ENCODE measurements at places on chromosomes 5 and 9.
A peak's percentile ranks its signal among the peaks of the same experiment; 100 is the strongest.

DNA sequence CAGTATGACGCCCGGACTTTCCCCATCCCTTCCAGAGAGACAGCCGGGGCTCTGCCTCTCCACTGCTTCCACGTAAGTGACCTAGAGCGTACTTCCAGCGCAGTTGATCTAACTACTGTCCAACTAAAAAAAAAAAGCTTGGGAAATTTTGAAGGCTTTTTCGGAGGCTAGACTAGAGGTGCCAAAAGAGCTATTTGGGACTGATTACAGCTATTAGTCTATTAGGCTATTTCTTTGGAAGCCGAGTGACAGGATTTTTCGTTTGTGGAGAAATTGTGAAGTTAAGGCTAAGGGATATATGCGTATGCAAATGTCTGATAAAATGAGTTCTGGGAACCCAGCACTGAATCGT, 1.5 kb downstream of the CCNO start:
- no peak for DNase-seq

GRCh38 chr5:94969174-94969573, 315.7 kb downstream of the MCTP1 start:
- no peak for DNase-seq

GRCh38 chr5:18375641-18376040, 741.4 kb downstream of the TAF11L14 start:
- DNase-seq, result peak; percentile 10

- no peak for DNase-seq
These were observed 191.3 kb upstream of the PRDM9 start for GRCh38 chr5:23316060-23316591.

DNA sequence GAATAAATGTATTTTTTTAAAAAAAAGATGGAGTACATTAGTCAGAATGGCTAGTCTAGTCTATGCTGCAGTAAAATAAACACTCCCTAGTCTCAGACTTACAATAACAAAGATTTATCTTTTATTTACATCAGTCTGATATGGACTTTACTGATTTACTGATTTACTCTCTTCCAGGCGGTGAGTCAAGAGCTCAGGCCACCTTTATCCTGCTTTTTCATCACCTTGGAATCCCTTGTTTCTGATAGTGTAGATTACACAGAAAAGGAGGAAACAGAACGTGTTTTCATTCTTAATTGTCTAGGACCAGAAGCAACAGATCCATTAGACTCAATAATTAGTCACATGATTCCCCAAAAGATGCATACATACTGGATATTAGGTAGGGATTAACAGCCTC, 290.1 kb upstream of the TRPC7 start:
- no peak for DNase-seq

GRCh38 chr9:112069318-112070169, 105.6 kb downstream of the SUSD1 start:
- peak; percentile 31 for DNase-seq

DNA sequence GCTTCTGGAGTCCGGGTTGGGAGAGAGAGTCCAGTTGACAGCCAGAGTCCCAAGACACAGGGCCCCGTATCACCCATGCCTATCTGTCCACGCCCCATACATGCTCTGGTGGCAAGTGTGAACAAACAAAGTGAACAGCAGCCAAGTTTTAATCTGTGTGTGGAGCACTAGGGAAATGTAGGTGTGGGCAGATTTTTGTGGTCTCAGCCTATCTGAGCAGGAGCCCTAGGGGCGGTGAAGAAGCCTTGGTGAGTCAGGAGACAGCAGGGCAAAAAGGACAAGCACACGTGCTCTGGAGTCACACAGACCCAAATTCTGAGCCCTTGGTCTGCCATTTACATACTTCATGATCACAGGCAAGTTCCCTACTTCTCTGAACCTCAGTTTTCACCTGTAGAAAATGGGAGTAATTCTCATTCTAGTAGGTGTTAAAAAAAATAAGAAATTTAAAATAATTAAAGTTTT, 23.2 kb downstream of the EGR1 start:
- DNase-seq, result no peak

DNA sequence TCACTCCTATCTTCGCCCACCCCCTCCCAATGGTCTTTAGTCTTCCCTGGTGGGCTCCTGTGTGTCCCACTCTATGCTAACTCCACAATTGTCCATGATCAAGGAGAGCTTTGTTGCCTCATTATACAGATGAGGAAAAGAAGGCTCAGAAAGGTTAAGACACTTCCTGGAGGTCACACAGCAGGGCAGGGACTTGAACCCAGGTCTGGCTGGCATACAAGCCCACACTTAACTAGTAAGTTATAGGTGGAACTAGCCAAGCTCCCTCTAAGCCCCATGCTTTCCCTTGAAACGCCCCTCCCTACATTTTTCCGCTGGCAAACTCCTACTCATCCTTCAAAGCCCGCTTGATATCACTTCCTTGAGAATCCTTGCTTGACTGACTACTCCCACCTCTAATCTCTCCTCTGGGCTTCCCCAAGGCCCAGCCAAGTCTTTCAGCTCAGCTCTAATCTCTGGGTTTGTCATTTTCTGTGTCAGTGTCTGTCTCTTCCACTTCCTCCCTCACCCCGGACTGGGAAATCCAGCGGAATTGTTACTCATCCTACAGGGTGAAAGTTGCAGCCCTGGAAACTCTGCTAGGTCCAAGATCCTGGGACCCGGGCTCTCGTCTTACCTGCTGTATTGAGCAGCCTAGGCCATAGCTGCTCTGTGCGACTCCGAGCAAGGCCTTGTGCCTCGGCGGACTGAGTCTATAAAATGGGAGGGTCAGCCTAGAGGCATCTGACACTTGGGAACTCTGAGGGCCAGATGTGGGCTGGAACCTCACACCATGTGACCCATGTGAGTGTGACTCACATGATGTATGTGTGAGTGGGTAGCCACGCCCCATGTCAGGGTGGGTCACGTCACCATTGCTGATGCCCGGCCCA, 144.5 kb downstream of the GAPVD1 start:
- no peak for DNase-seq

- DNase-seq, result no peak
These were observed 10.0 kb upstream of the MYORG start for GRCh38 chr9:34386656-34387055.

GRCh38 chr5:9456435-9457042, 89.3 kb downstream of the SEMA5A start:
- DNase-seq, result no peak

- no peak for DNase-seq
These were observed 87.1 kb upstream of the ELL2 start for GRCh38 chr5:96048763-96049162.

DNA sequence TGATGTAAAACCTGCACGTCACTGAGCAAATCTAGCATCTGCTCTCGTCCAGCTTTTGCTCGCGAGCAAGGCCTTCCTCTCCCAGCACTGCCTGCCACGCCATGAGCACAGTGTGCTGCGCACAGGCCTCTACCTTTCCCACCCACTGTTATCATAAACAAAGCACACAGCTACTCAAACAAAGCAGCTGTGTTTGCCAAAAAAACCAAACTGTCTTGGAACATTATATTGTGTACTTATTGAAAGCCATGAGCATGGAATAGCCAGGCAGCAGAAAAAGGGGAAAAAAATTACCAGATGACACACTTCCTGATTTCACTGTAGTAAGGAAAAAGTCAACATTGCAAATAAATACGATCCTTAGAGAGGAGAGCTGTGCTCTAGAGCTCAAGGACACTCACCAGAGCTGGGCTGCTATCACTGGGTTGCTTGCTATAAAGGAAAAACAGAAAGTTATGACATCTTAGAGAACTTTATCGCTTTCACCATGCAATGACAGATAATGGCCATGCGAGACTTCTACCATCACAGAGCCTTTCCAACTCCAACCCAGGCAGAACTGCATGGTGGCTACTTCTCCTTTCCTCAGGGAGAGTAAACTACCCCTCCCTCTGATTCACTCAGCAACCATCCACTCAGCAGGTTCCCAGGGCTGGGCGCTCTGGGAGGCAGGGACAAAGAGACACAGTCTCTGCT, 69.6 kb downstream of the EPB41L4B start:
- DNase-seq, result no peak

GRCh38 chr5:109676920-109677319, 12.8 kb upstream of the MAN2A1 start:
- DNase-seq, result no peak

DNA sequence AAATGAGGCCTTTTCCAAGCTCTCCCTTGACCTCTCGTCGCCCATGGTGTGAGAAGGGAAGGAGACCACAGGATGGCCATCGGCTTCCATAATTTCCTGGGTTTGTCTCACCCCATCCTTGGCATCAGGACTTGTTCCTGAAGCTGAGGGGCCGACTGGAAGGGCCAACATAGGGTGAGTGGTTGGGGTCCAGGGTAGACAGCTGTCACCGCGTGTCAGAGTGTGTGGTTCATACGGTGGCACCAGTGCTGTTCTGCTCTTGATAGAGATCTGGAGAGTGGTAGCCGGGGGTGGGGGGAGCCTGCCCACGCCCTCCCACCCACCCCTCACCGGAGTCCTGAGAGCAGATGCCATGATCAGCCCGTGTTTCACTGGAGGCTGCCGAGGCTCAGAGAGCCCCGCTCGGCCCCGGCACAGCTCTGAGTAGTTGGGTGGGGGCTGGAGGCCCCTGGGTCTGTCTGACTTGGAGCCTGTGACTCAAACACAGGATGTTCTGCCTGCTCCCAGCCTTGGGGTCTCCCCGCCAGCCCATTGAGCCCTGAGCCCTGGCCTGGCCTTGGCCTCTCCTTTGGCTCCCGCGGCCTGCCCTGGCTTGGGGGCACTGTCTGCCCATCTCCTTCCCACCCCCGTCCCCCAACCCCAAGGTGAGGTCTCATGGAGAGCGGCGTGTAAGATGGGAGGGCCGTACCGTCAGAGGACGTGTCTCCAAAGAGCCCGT, 53.1 kb upstream of the IER5L start:
- DNase-seq, result no peak

DNA sequence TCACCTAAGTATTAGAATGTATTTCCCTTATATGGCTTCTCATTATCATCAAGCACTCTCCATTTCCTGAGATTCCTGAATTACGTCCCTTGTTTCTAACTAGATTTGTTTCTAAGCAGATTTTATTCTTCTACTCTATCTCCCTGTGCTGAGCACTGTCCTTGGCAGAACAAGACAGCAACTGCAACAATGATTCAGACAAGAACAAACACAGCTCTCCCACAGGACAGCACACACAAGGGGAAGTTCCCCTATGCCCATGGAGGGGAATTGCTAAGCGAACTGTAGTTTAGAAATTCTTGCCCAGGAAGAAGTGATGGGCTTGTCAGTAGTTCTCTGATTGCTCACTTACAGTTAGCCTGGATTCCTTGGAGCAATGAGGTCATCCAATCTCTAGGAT, 759.9 kb downstream of the DTWD2 start:
- no peak for DNase-seq

DNA sequence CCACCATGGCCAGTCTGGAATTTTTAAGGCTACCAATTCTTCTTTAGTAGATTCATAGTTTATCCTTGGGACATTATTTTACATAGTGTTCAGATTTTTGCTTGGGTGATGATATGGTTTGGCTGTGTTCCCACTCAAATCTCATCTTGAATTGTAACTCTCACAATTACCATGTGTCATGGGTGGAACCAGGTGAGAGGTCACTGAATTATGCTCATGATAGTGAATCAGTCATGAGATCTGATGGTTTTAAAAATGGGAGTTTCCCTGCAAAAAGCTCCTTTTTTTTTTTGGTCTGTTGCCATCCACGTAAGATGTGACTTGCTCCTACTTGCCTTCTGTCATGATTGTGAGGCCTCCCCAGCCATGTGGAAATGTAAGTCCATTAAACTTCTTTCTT, 163.9 kb downstream of the GABRG2 start:
- no peak for DNase-seq

DNA sequence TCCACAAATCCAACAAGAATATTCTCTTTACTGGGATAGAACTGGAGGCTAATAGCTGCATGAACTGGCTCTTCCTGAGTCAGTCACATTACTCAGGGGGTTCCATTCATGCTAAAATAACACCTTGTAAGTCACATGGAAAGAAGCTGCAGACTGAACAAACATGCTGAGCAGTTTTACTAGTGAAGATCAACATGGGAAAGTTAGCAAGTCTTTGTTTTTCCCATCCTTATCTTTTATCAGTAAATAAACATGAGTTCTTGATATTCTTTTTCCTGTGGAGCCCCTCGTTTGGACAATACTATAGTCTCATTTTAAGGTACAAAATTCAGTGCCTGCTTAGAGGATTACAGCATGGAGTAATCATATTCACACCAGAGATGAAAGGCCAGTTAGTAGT, 43.7 kb upstream of the TEK start:
- no peak for DNase-seq

- DNase-seq, result no peak
These were observed 52.2 kb upstream of the TESK1 start for GRCh38 chr9:35552837-35553236.

GRCh38 chr9:94859891-94860290, 133.4 kb downstream of the AOPEP start:
- DNase-seq, result no peak

DNA sequence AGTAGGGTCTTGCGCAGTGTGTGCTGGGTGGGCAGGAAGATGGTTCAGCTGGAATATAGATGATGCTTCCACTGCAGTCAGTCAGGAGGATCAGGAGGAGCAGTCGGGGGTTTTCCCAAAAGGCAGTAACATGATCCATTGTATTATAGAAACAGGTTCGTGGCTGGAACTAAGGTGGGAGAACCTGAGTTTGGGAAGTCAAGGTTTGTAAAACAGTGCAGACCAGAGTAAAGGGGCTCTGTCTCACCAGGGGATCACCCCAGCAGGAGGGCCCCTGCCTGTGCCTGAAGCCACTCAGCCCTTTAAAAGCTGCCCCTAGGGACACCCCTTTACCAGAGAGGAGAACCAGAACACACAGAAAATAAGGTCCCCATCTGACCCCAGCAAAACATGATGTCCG, 213.4 kb downstream of the AUH start:
- DNase-seq, result no peak

- DNase-seq, result no peak
These were observed 147.6 kb upstream of the SPRY4 start for GRCh38 chr5:142472306-142472951.

GRCh38 chr5:133830281-133830680, 138.1 kb downstream of the C5orf15 start:
- DNase-seq, result no peak

- DNase-seq, result no peak
These were observed 35.8 kb downstream of the PPIC start for GRCh38 chr5:123000731-123001130.

GRCh38 chr5:7202846-7203245, 193.1 kb upstream of the ADCY2 start:
- DNase-seq, result no peak
